ENCODE measurements at places on chromosomes 12 and 14.

DNA sequence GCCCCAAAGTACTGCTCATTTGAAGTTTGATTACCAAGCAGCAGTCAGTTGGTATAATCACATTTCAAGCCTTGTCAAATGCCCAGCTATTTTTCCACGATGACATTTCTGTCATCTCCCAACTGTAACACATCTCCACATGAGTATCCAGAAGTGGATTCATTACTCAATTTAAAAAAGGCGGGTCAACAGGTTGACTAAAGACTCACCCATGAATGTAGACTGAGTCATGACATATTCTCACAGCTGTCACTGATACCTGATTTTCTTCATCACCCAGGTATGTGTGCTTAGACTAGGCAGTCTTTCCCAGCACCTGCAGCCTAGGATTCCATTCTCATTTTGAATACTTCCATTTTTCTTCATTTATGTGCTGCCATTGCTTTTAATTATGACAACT lies 75.1 kb upstream of the DBX2 start:
- no peak for DNase-seq

DNA sequence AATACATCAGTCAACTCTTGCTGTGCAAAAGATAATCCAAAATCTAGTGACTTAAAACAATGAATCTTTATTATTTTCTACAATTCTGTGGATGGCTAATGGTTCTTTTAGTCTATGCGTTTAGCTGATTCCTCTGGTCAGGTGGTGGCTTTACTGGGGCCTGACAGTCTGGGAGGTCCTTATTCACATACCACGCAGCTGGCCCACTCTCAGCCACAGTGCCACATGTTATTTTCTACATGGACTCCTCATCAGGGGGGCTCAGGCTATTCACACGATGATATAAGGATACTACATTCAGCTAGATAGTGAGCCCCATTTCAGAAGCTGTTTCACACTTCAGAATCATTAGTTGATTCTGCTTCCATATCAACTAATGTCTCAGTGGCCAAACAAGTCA lies 287.5 kb upstream of the MGAT4C start:
- no peak for DNase-seq

DNA sequence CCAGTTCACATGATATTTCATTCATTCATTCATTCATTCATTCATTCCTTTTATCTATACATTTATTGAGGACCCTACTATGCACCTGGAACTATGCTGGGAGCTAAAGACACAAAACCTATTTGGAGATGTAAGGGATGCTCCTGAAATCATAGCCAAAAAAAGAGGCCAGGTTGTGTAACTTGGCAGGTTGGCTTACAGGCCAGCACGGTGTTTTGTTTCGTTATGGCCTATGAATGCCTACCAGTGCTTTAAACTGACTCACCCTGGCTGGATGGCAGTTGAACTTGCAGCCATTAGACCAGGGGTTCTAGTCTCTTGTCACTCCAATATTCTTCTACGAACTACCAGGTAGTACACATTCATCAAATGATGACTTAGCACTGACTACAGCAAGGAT lies 15.7 kb downstream of the MAP3K9 start:
- no peak for DNase-seq

DNA sequence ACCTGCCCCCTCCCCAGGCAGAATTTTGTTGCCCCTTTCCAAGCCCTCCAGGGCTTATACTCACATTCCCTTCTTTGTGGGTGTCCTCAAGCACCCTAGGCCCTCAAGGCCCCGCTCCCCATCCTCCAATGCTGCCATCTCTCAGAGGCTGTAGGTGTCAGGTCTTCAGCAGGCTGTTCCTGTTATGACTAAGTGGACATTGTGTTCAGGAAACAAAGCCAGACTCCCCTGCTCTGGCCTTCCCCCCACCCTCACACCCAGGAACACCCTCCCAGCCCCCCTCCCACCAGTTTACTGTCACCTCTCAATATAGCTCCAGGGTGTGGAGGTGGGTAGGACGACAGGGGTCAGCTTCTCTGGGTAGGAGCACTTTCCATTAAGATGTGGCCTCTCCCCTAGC lies 1.4 kb upstream of the MYH6 start:
- no peak for DNase-seq

DNA sequence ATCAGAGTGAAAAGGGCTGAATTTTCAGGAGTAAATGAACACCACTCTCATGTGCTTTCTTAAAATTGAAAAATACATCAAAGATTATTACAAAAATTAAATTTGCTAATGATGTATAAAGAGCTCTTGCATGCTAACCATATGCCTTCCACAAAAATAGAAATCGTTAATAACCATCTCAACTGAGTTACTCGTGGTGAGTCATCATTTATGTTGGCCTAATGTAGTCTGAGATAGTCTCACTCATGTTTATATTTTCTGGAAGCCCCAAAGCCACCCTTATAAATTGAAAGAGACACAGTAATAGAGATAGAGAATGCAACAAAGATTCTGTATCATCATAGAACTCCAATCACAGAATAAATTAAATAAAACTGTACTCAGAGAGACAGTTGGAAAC lies 131.2 kb downstream of the KCNH5 start:
- DNase-seq, result no peak

DNA sequence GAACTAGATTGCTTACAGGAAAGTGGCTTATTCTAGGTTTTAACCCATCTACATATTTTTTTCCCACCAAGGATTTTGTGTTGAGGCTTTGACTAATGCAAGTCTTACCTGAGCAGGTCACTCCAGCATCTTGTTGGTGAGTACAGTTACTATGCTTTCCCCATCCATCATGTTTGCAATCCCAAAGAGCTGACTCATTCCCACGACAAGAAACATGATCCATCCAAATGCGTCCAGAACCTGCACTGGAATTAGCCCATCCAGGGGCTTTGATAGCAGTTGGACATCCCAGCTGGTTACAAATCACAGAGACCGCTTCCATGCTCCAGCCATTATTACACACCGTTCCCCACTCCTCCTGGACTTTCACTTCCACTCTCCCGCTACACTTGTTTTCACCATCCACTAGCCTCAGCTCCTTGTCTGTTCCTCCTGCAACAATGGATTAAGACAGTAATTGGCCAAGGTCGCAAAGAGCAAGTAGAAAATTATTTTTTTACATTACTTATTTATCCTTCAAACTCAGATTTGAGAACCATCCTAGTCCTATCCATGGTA lies 2.5 kb downstream of the CD163 start:
- no peak for DNase-seq

DNA sequence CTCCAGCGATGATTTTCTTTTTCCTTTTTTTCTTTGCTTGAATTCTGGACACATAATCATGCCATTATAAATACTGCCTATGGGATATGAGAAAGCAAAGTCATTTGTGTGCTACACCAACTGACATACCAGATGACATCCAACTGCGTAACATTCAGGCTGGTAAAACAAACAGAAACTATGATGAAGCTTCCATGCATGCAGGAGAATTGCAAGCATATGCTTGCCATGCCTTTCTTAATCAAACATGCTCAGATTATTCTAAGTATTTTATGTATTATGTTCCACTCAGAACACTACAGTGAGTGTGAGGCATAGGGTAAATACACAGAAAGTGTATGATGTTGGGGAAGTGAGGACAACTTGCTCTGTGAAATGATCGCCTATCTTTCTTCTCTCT lies 97.4 kb downstream of the C12orf50 start:
- no peak for DNase-seq

DNA sequence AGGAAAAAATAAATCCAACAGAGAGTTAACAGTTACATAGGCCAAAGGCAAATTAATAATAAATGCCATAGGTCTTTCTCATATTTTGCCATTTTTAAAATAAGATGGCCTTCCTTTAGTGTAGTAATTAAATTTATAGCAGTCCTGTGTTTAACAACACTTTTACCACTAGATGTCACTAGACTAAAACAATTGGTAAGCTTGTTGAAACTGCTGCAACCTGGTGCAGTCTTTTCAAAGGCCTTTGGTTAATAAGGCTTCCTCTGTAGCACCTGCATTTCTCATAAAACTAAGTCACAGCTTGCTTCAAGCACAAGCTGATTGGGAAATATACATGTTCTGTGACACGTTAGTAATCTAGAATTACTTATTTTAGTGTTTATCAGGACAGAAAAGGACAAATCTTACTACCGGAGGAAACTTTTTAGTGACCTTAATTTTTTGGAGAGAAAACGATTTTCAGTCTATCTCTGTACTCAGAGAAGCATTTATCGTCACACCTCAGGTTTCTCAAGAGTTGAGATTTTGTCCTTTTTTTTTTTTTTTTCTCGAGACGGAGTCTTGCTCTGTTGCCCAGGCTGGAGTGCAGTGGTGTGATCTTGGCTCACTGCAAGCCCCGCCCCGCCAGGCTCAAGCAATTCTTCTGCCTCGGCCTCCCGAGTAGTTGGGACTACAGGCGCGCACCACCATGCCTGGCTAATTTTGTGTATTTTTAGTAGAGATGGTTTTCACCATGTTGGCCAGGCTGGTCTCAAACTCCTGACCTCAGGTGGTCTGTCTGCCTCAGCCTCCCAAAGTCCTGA lies 20.0 kb downstream of the BORCS5 start:
- DNase-seq, result no peak

DNA sequence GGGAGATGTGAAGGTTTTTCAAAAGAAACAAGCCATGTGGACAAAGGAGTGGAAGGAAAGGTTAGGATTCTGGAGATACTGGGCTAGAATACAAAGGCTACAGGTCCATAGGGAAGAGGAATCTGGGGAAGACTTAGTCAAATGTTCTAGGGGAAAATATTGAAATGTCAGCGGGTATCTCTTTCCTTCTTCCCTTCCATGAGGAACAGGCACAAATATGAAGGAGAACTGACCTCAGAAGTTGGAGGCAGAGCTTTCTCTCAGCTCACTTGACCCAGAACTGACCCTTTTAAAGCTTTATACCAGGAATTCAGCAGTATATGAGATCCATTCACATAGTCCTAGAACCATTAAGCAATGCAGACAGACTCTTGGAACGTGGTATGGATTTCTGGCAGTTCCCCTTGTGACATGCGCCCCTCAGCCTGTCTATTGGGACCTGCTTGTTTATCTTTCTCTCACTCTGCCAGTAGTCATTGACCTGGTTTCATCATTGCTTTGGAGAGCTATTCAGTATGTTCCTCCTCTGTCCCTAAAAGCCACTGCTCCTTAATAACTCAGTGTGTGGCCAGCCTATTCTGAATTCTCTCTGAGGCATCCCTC lies 43.0 kb upstream of the GSG1 start:
- DNase-seq, result no peak

DNA sequence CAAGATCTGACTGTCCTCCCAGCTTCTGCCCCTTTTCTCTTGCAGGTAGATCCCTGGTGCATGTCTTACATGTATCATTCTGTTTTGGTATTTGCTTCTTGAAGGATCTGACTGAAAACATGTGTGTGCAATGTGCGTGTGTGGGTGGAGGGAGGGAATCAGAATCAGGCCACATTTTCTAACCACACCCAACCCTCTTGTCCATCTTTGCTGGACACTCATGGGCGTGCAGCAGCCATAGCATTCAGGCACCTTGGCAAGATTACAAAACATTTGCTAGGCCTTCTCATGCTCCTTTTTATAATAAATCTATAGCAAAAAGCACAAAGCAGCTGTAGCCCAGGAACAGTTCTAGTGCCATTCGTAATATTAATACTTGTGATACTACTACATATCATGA lies 233.6 kb upstream of the E2F7 start:
- no peak for DNase-seq

DNA sequence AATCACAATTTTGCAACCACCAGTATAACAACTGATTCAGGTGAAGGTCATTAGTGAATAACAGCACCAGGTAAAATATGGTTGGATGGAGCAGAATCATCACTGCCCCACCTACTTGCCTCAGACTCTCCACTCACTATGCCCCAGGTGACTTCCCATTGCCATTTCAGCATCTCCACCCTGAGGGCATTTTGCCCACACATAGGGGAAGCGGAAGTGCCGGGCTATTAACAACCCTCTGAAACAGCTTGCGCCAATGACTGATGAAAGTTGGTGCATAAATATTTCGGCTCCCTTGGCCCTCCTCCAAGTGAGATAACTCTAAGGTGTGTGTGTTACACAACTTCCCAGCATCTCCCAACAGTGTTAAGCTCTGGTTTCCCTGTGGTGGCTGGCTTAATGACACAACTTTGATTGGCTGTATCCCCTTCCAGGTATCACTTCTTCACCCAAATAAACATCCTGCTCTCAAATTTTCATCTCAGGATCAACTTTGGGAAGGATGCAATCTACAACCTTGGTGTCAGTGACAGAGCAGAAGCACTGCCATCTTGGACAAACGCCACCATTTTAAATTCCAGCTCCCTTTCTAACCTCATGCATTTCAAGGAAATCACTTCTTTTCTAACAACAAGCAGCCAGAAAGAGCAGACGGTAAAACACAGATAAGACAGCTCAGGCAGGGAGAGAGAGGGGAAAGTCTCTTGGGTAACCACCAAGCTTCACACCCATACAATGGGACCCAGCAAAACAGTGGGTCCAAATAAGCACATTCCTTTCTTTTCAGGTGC lies 73.6 kb upstream of the PPP2R5C start:
- DNase-seq, result no peak
